ENCODE measurements at places on chromosomes 7 and 10.

DNA sequence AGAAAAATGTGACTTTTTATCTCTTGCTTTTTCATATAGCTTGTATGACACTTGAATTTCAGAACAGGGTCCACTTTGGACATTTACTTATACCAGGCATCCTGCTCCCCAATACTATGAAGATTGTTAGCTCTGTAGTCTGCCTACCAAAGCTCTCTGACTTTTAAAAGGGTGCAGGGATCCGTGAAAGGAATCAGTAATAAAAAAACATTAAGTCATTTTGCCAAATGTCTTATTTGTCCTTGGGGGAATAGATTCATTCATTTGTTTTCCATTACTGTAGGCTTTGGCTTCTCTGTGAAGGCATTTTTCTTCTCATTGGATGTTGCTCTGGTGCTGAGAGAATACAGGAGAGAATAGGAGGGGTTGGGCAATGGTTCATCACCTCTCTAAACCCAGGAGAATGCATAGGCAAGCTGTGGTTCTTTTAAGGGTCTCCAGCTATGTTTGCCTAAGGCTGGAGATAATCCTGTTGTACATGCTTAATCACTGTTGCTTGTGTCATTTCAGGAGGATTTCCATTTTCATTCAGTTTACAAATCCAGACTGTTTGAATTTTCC is 103.5 kb downstream of the SRI start:
- no peak for DNase-seq

DNA sequence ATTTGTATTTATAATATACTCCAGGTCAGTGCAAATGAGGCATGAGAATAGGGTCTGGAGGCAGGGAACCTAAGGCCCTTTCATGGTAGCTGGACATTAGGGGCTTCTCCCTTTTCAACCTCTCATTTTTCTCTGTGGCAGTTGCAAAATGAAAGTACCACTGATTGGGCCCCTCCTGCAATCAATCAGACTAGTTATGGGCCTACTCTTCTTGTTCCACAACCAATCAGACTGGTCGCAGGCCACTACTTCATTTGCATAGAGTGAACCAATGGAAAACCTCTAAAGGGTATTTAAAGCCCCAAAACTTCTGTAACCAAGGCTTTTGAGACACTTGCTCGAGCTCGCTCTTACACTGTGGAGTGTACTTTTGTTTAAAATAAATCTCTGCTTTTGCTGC is 10.0 kb upstream of the PRPS1L1 start:
- no peak for DNase-seq

DNA sequence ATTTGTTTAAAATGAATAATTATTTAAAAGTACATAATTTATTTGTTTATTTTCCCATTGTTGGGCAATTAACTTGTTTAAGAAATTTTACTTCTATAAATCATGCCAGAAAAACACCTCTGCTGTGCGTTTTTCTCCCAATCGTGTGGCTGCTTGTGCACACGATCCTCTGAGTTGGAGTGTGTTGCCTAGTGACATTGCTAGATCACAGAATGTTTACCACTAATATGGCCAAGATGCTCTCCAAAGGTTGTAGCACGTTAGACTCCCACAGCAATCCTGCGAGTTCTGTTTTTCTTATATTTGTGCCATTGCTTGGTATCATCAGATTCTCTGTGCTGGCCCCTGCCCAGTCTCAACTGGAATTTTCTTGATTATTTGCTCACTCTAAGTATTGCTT is 207.1 kb upstream of the ADCY1 start:
- no peak for DNase-seq

GRCh38 chr7:19009241-19009935 is 108.0 kb downstream of the TWIST1 start:
- DNase-seq, result no peak

DNA sequence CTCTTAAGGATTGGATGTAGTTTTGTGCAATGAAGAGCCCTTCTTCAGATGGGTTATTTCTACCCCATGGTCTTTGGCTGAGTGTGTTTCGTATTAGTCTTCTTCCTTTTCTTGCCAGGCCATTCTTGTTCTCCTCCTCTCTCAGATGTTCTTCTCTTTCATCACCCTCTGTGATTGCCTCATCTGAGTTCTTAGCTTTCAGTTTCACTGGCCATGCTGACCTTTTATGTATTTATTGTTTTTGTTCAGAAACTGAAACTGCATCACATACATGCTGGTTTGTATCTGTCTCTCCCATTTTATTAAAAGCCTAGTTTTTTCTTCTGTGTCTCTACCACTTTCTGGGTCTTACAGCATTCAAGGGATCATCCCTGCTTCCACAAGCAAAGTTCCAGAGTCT is 21.7 kb upstream of the PCGF5 start:
- DNase-seq, result no peak

- DNase-seq, result no peak
Measured at GRCh38 chr10:131574707-131575430, 263.3 kb upstream of the TCERG1L start.

DNA sequence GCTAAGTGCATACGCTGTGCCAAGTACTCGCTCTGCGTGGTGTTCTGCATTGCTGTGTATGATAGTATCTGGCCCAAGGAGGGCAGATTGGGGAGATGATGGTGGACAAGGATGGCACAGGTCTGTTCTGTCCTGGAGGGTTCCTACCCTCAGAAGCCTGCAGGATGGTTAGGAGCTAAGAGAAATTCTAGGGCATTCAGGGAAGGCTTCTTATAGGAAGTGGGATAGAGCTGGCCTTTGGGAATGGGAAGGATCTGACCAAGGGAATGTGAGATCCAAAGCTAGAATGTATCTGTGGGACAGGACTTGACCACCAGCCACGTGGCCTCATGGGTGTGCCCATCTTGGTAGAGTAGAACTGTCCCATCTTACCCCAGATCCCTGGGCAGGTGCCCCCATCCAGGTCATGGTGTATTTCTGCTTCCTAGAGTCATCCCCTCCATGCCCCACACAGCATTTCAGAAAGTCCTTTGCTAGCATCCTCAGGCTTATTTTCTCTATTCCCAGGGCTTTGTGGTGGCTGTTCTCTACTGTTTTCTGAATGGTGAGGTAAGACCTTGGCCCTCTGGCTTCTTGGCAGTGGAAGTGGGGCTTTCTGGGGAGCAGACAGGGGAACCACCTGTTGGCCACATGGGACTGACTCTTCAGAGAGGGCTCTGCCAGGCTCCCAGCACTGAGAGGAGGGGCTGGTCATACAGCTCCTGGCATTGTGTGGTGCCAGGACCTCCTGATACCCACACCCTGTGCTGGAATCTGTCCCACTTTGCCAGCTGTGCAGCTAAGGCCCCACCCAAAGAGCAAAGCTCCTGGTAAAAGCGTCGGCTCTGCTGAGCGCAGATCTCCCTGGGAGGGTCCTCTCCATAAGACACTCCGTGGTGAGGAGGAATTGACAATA is 52.5 kb downstream of the ADCYAP1R1 start:
- DNase-seq, result no peak

DNA sequence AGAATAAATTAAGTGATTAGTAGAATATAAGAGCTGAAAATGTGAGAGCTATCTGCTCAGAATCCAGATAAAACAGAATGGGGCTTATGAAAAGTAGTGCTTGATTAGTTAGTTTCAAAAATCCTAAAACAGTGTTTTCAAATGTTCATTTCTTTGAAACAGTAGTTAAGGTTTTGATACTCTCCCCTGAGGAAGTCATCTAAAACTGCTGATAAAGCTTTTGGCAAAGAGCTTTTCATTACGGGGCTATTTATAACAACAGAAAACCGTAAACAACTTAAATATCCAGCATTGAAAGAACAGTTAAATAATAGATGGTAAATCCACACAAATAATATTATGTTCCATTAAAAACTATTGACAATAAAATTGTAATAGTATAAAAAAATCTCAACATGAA is 77.5 kb downstream of the NPSR1 start:
- no peak for DNase-seq

DNA sequence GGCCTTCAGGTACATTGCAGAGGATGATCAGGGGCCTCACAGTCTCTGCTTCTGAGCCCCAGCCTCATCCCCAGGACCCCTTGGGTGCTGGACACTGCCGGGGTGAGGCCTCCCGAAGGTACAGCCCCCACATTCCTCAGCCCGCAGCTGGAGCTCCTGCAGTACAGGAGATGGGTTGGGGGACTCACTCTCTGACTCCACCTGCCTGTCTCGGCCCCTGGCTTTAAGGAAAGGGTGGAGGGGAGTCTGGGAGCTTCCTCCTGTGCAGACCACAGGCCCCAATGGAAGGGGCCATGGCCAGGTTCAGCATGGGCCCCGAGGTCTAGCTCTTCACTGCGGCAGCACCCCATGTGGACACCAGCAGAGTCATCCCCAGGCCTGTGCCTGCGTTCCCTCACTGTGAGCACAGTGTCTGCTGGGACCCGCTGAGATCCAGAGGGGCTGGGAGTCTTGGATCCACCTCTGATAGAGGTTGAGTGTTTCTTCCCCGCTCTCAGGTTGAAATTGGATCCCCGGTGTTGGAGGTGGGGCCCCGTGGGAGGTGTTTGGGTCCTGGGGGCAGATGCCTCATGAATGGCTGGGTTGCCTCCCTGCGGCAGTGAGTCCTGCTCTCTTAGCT is 99.9 kb downstream of the PRKAG2 start:
- no peak for DNase-seq

GRCh38 chr10:132882069-132882951 is 60.1 kb downstream of the CFAP46 start:
- no peak for DNase-seq

GRCh38 chr10:124719213-124719851 is 24.8 kb downstream of the FAM53B start:
- DNase-seq, result peak; percentile 64

DNA sequence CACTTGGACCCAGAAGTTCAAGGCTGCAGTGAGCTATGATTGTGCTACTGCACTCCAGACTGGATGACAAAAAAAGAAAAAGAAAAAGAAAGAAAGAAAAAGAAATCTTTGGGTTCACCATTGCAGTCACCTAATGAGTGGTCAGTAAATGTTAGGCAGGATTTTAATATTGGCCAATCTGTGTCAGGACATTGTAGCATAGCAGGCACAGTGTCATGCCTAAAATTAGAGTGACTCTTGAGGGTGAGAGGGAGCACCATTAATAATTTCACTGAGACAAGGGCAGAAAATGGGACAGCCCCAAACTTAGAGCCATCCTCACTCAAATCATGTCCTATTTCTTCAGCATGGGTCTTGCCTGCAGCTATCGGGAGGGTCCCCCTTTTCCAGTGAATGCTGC is 221.6 kb upstream of the NRP1 start:
- DNase-seq, result no peak

DNA sequence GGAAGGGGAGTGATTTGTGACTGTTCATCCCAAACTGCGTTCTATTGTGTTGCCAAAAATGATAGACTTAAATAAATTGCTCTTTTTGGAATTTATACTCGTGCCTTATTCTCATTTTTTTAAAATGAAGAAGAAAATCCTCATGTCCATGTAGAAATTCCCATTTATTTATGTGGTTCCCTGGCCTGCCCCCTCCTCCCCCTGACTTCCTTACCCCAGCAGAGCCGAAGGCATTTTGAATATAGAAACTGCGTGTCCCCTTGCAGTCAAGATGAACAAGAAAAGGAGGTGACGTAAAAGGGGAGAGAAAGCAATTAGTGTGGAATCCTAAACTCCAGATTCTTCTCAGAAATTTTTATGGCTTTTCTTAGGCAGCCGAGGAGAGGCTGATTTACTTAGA is 126.1 kb downstream of the FAM204A start:
- peak; percentile 64 for DNase-seq

- DNase-seq, result no peak
Measured at GRCh38 chr7:138838166-138838565, 40.2 kb upstream of the ATP6V0A4 start.

- no peak for DNase-seq
Measured at GRCh38 chr7:32117837-32118236, 47.6 kb upstream of the PDE1C start.

GRCh38 chr7:143504215-143504936 is 26.7 kb downstream of the TAS2R41 start:
- no peak for DNase-seq

GRCh38 chr10:95211606-95212279 is 17.7 kb downstream of the ACSM6 start:
- DNase-seq, result no peak

- no peak for DNase-seq
Measured at GRCh38 chr10:96321822-96322221, 17.6 kb downstream of the DNTT start.

DNA sequence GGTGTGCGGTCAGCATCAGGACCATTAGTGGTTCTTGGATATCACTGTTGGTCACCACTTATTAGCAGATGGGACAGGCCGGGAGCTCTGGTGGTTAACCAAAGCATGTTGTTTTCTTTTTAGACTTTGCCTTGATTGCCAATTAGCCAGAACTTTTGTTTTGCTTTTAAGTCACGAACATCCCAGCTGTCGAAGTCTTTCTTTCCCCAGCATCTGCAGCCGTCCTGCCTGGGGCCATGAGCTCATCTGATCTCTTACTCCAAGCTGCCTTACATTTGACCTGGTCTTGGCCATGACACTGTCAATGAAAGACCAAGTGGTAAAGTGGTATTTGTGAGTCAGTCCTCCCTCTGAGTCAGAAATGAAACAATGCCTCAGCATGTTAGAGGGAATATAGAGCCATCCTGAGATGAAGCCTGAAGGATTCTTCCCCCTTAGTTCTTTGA is 53.9 kb upstream of the CREB5 start:
- no peak for DNase-seq

DNA sequence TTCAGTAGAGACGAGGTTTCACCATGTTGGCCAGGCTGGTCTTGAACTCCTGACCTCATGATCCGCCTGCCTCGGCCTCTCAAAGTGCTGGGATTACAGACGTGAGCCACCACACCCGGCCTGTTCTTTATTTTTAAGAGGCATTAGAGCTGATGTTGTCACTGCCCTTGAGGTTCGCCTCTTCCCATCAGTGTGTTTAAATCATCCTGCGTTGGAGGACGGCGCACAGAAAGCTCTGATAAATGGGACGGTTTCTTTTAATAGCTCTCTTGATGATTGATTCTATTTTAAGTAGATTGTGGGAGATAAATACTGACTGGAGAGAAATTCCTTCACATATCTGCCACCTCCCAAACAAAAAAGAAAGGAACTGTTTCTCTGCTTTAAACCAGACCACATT is 29.0 kb downstream of the UPP1 start:
- DNase-seq, result peak; percentile 27

- DNase-seq, result no peak
Measured at GRCh38 chr10:97176226-97176625, 9.5 kb downstream of the SLIT1 start.

- DNase-seq, result no peak
Measured at GRCh38 chr7:111980725-111981124, 225.5 kb downstream of the DOCK4 start.

DNA sequence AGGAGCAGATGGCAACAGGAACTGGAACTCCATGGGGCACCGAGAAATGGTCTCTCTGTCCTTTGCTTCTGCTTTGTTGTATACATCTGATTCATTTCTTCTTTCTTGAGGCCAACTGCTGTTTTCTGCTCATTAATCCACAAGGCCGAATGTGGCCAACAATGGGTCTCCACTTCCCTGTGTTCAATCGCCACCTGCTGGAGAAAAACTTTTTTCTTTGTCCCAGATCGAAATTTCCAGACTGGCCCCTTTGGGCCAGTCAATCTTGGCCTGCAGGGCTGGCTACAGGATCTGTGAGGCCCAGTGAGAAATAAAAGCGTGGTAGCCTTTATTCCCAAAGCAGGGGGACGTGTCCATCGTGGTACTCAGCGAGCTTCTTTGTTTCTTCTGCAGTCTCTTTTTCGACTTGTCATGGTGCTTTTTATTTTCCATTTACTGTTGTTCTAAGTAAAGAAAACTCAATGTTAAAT is 58.8 kb downstream of the PARP12 start:
- DNase-seq, result no peak

Measured in uterus (tissue), 4 donors.